ENCODE measurements at places on chromosomes 1 and 21. TPM values are rescaled to one million over a fixed set of nuclear protein-coding genes. Genes with fewer than 3 reads are reported as not detected.

Gene SERPINC1
- not detected for total RNA-seq

Gene IGSF5
- not detected for total RNA-seq

- no peaks in the 10 kb centered on the region for H3K4me1 ChIP-seq
- no peaks in the 10 kb centered on the region for H3K27me3 ChIP-seq
- H3K27ac ChIP-seq, result no peak within 1 kb of the TSS
Measured at GRCh38 chr1:152811671-152812070, at the start of gene LCE1B. Gene LCE1B, plus strand, starts transcription at chr1:152811971. Its CDS starts 476 bp downstream, at chr1:152812447.

- no peak overlapping the region for H3K4me3 ChIP-seq
- no peaks in the 10 kb centered on the region for H3K36me3 ChIP-seq
- H3K27ac ChIP-seq, result no peak overlapping the region
- peaks cover 3% of the 10 kb centered on the region for H3K4me1 ChIP-seq
- DNase-seq, result no peak
- H3K27me3 ChIP-seq, result no peaks in the 10 kb centered on the region
Measured at GRCh38 chr1:117612517-117613248, 6.8 kb downstream of the TENT5C start.

Data from tibial nerve (tissue), 4 donors.